ENCODE measurements at places on chromosomes 3 and 15.

DNA sequence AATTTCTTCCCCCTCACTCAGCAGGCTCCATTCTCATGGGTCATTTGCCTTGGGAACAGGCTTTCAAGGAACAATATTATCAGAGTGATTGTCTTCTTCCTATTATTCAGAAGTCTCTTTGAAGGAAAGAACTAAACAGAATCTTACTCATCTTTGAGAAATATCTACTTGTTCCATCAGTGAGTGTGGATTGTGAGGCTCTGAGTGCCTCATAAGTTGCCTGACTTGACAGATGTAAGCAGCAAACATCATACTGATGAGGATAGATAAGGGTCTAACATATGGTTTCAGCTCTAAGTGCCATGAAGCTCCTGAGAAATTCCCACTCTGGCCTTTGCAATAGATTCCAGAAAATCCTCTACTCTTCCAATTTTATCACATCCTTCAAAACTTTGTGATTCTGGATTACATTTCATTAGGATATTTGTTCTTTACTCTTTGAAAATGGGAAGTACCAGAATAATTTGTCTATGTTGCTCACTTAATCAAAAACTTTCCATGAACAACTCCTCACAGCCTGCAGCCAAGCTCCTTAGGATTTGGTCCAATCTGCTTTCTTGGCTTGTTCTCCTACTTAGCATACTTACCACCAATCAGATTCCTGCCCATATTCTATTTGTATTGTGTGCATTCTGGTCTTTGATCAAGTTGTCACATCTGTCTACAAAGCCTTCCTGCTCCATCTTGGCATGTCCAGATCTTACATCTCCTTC lies 120.1 kb downstream of the RPL22L1 start:
- DNase-seq, result no peak

DNA sequence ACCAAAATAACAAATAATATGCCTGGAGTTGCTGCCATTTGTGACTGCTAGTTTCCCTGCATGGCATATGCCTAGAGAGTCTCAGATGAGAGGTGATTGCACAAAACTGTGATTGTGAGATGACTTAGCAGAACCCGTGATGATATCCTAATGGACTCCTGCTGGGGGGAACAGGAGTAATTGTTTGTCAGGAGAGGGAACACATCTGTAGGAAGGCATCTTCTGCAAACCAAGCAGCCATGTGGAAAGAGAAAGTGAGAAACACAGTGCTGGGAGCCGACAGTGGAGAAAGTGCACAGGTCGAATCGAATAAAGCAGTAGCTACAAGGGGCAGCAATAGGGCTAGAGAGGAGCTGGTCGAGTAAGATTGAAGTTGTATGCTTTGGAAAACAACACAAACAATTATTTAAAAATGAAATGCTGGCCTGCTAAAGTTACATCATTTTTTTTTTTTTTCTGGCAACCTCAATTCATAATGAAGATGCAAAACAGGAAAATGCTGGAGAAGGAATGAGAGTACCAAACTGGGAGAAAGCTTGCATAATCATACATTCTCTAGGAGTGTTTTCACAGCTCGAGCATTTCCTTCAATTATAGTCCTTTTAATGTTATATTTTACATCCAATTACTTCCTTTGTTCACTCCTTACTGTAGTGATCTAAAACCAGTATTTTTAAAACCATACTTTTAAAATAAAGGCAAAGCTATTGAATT lies 494.2 kb upstream of the AGTR1 start:
- DNase-seq, result no peak

- no peak for DNase-seq
These were observed 643.2 kb downstream of the SQOR start for GRCh38 chr15:46278062-46278461.

- no peak for DNase-seq
These were observed 4.6 kb upstream of the TMEM44 start for GRCh38 chr3:194637541-194638400.
